Stomach (tissue), 19 donors: ENCODE measurements at places on chromosomes 16 and 17. TPM values are rescaled to one million over a fixed set of nuclear protein-coding genes. Genes with fewer than 3 reads are reported as not detected.
A peak's percentile ranks its signal among the peaks of the same experiment; 100 is the strongest.

DNA sequence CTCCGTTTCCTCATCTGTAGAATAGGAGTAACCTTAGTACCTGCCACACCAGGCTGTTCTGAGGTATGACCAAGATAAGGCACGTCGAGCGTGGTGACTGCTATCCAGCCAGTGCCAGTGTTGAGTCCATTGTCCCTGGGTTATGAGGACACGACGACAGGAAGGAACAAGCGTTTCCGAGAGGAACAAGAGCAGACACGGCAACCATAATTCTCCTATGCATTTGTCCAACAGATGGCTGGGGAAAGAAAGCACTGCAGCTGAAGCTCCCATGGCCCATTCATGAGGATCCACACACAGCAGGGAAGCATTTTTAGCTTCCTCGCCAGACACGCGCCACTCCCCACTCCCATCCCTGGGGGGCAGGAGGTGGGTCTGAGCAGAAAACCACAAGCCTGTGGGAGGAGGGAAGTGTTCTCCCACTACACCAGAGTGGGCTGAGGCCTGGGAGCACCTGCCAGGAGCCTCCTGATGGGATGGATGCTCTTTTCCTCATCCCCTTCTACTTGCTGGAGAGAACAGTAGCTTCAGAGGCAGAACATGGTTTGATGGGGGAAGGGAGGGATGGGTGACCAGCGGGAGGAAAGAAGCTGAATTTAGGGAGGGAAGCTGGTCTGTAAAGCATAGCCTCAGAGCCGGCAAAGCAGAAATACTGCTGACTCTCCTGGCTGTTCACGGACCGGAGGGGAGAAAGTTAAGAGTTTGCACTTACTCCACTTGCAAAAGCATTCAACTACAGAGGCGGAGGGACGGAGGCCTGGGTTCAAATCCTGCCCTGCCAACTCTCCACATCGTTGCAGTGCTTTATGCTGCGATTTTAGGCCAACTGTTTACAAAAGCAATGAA lies 2.7 kb downstream of the COTL1 start:
- DNase-seq: no peak
- no peaks in the 10 kb centered on the region for H3K36me3 ChIP-seq
- H3K4me3 ChIP-seq: peak overlapping the region; percentile 90
- H3K4me1 ChIP-seq: peaks cover 51% of the 10 kb centered on the region
- H3K27me3 ChIP-seq: no peaks in the 10 kb centered on the region

DNA sequence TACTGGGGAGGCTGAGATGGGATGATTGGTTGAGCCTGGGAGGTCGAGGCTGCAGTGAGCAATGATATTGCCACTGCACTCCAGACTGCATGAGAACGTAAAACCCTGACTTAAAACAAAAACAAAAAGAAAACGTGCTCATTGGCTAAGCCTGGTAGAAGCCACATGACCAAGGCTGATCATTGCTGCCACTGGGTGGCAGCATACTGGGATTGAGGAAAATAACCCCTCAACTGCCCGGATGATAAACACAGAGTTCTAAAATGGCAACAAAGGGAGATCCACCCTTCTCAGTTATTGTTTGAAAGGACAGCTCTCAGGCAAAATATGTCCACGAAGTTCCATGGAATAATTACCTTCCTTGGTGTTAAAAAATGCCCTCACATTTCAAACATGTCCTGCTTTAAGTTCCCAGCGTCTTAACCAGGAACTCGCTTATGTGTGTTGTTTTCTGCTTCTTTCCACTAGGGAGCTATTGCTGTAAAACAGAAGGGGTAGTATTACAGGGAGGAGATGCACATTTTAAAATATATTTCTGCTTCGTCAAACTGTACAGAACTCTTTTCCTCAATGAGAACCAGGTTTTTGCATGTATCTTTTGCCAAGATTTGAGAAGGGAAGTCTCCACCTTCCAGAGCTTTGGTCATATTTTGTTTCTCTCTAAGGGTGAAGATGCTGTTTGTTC lies 675.3 kb downstream of the MAF start:
- H3K27me3 ChIP-seq: no peaks in the 10 kb centered on the region
- DNase-seq: peak; percentile 51
- H3K36me3 ChIP-seq: no peaks in the 10 kb centered on the region
- no peak overlapping the region for H3K4me3 ChIP-seq

GRCh38 chr16:22014271-22014873 lies 6.5 kb downstream of the MOSMO start:
- H3K4me3 ChIP-seq: no peak overlapping the region
- H3K4me1 ChIP-seq: peaks cover 8% of the 10 kb centered on the region
- H3K27ac ChIP-seq: no peak overlapping the region
- no peaks in the 10 kb centered on the region for H3K36me3 ChIP-seq
- H3K27me3 ChIP-seq: no peaks in the 10 kb centered on the region

STX4 gene
- polyA plus RNA-seq: 59.3 TPM

GRCh38 chr17:71521724-71522123 lies 599.1 kb upstream of the SOX9 start:
- H3K36me3 ChIP-seq: no peaks in the 10 kb centered on the region
- H3K4me3 ChIP-seq: no peak overlapping the region
- H3K4me1 ChIP-seq: no peaks in the 10 kb centered on the region
- H3K27ac ChIP-seq: no peak overlapping the region

GRCh38 chr16:49365711-49366509 lies 7.7 kb upstream of the C16orf78 start:
- no peak for DNase-seq
- H3K27ac ChIP-seq: no peak overlapping the region
- H3K4me1 ChIP-seq: no peaks in the 10 kb centered on the region
- no peaks in the 10 kb centered on the region for H3K27me3 ChIP-seq
- H3K36me3 ChIP-seq: no peaks in the 10 kb centered on the region

DNA sequence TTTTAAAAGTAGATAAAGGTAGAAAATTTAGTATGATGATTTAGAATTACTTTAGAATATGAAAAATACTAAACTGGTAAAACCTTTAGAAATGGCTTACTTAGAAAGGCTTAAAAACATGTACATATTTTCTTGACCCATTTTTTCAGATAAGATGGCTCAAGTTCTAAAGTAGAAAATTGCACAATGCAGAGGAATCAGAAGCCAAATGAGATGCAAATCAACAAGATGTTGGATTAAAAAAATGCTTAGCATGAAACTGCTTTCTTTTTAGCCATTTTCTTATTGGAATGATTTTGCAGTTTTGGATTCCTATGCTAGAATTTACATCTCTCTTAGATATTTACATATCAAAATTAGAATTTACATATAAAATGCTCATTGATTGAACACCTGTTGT lies 1.5 kb upstream of the KRTAP3-1 start:
- H3K36me3 ChIP-seq: no peaks in the 10 kb centered on the region
- DNase-seq: no peak
- H3K27ac ChIP-seq: no peak overlapping the region
- H3K4me3 ChIP-seq: no peak overlapping the region
- no peaks in the 10 kb centered on the region for H3K27me3 ChIP-seq

CLEC19A gene
- not detected for polyA plus RNA-seq

- H3K36me3 ChIP-seq: no peaks in the 10 kb centered on the region
- peak overlapping the region; percentile 31 for H3K4me3 ChIP-seq
- H3K27ac ChIP-seq: no peak overlapping the region
- H3K4me1 ChIP-seq: peaks cover 16% of the 10 kb centered on the region
- peak; percentile 84 for DNase-seq
- H3K27me3 ChIP-seq: no peaks in the 10 kb centered on the region
Measured at GRCh38 chr17:76968707-76969597, 100.7 kb downstream of the MGAT5B start.

DNA sequence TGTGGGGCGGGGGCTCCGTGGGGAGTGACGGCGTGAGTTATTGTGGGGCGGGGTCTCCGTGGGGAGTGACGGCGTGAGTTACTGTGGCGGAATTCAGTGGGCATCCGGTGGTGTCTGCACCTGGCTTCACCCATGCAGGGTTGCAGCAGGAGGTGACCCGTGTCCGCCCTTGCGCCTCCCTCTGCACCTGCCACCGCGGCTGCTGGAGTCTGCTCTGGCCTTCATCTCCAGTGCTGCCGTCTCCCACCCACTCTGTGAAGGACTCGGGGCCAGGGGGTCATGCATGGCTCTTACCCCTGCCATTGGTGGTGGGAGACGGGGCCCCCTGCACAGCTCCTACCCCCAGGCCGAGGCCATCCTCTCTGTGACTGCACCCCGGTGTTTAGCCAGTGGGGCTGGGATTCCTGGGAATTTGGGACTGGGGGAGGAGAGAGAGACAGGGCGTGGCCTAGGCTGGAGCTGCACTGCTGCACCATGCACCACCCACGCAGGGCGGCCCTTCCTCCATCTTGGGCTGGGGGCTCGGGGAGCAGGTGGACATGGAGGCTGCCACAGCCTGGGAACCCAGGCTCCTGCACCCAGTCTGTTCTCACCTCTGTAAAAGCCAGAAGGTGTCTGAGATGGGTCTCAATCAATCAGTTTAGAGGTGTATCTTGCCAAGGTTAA lies 1.3 kb upstream of the PABPN1L start:
- H3K4me3 ChIP-seq: no peak overlapping the region
- H3K4me1 ChIP-seq: peaks cover 7% of the 10 kb centered on the region
- no peak for DNase-seq
- H3K27ac ChIP-seq: no peak overlapping the region

GRCh38 chr16:54891346-54891745 lies 39.3 kb upstream of the IRX5 start:
- no peaks in the 10 kb centered on the region for H3K4me1 ChIP-seq
- DNase-seq: no peak
- no peak overlapping the region for H3K27ac ChIP-seq
- no peak overlapping the region for H3K4me3 ChIP-seq

DNA sequence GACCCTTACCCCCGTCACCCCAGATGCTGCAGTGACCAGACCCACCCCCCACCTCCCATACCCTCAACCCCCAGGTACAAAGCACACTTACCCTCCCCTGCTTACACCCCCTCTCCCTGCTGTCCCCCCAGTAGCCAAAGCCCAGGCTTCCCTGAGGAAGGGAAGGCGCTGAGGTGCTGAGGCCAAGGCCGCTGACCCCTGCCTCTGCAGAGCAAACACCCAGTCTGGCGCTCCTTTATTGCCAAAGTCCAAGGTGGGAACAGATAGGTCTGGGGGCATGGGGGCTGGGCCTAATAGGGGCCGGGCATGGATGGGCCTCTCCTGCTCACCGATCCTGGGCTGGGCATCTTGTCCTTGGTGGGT lies 683 bp downstream of the LCAT start:
- no peak for DNase-seq
- no peak overlapping the region for H3K4me3 ChIP-seq
- peaks cover 46% of the 10 kb centered on the region for H3K4me1 ChIP-seq
- peaks cover 77% of the 10 kb centered on the region for H3K36me3 ChIP-seq
- no peaks in the 10 kb centered on the region for H3K27me3 ChIP-seq

GRCh38 chr16:85275533-85276249 lies 163.4 kb upstream of the CIBAR2 start:
- no peaks in the 10 kb centered on the region for H3K27me3 ChIP-seq
- H3K36me3 ChIP-seq: no peaks in the 10 kb centered on the region
- no peak overlapping the region for H3K4me3 ChIP-seq
- H3K27ac ChIP-seq: no peak overlapping the region

GRCh38 chr17:76121932-76122430 lies 18.4 kb upstream of the EXOC7 start:
- no peak overlapping the region for H3K27ac ChIP-seq
- H3K4me1 ChIP-seq: peaks cover 12% of the 10 kb centered on the region
- peak; percentile 35 for DNase-seq
- H3K27me3 ChIP-seq: no peaks in the 10 kb centered on the region
- peak overlapping the region; percentile 42 for H3K4me3 ChIP-seq
- no peaks in the 10 kb centered on the region for H3K36me3 ChIP-seq

DNA sequence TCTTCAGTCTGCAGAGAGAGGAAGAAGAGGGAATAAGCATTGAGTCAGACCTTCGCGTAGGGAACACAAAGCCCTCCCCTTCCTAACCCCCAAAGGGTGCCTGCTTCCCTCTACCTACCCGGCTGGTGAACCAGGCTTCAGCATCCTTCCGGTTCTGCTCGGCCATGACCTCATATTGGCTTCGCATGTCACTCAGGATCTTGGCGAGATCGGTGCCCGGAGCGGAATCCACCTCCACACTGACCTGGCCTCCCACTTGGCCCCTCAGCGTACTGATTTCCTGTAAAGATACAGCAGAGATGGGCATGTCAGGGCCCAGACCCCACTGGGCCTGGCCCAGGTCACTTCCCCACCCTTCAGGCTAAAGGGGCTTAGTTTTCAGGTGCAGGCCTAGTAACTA lies 3.8 kb downstream of the KRT19 start:
- DNase-seq: no peak
- H3K27me3 ChIP-seq: peaks cover 27% of the 10 kb centered on the region
- H3K4me3 ChIP-seq: no peak overlapping the region
- peak overlapping the region; percentile 7 for H3K27ac ChIP-seq

KIF18B gene
- polyA plus RNA-seq: 2.2 TPM

GRCh38 chr17:82893779-82894178 lies 54.0 kb upstream of the ZNF750 start:
- H3K27ac ChIP-seq: peak overlapping the region; percentile 73
- peaks cover 53% of the 10 kb centered on the region for H3K4me1 ChIP-seq
- no peaks in the 10 kb centered on the region for H3K27me3 ChIP-seq
- no peak overlapping the region for H3K4me3 ChIP-seq
- H3K36me3 ChIP-seq: no peaks in the 10 kb centered on the region
- peak; percentile 60 for DNase-seq

DNA sequence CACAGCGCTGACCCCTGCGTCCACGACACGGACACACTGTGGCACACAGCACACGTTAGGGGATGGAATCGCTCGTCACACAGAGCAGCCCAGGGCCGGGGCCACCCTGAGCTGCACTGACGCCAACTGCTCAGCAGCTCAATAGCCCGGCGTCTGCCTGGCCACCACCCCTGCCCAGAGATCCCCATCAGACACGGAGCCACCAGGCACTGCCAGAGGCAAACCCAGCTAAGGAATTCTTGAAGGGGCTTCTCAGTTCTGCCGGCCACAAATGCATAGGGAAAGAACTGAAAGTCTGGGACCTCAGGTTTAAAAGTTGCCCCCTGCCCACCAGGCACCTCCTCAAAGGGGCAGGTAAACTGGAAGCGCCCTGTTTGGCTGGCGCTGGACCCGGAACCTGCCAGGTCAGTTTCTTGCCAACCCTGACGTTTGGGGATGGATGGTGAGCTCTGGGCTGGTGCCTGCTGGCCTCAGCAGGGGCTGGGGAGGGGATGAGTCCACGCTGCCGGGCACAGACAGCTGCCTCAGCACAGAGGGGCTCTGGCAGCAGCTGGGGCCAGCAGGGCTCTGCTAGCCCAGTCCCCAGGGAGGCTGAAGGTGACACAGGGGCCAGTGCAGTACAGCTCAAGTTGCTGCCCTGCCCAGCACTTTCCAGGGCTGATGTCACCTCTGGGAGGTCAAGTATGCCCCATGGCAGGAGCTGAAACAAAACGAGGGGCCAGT lies 33.2 kb downstream of the TIMM22 start:
- peaks cover 5% of the 10 kb centered on the region for H3K36me3 ChIP-seq
- H3K27me3 ChIP-seq: no peaks in the 10 kb centered on the region

- DNase-seq: no peak
- no peak overlapping the region for H3K4me3 ChIP-seq
- H3K36me3 ChIP-seq: no peaks in the 10 kb centered on the region
- H3K27ac ChIP-seq: no peak overlapping the region
- H3K4me1 ChIP-seq: no peaks in the 10 kb centered on the region
Measured at GRCh38 chr16:78996790-78997189, 603.7 kb downstream of the MAF start.

GRCh38 chr16:24005577-24005976 lies 169.8 kb downstream of the PRKCB start:
- no peaks in the 10 kb centered on the region for H3K36me3 ChIP-seq
- H3K27ac ChIP-seq: no peak overlapping the region
- peaks cover 15% of the 10 kb centered on the region for H3K4me1 ChIP-seq
- no peak for DNase-seq
